ENCODE measurements at places on chromosomes 6 and 20.
A peak's percentile ranks its signal among the peaks of the same experiment; 100 is the strongest.

- DNase-seq = no peak
Observed at GRCh38 chr20:17590245-17590644, 20.4 kb downstream of the DSTN start.

- DNase-seq = no peak
Observed at GRCh38 chr20:36217226-36217625, 19.1 kb upstream of the AAR2 start.

DNA sequence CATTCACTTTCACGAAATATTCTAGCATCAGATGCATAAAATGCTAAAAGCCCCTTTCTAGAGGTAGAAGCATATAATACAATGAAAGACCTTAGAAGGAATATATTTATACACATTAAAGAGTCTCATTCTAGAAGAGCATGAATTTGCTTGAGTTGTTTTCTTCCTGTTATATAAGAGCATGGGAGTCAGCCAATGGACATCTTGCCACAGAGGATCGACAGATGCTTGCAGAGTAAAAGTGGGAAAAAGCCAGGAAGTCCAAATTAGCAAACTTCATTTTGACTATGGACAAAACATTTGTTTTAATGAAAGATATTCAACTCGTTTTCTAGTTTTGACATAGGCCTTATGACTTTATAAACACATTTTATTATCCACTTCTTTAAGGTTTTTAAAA, 44.2 kb upstream of the RIPPLY2 start:
- no peak for DNase-seq

GRCh38 chr20:755941-756340, 12.4 kb downstream of the SLC52A3 start:
- no peak for DNase-seq

GRCh38 chr20:10777710-10778109, 103.9 kb upstream of the JAG1 start:
- no peak for DNase-seq

DNA sequence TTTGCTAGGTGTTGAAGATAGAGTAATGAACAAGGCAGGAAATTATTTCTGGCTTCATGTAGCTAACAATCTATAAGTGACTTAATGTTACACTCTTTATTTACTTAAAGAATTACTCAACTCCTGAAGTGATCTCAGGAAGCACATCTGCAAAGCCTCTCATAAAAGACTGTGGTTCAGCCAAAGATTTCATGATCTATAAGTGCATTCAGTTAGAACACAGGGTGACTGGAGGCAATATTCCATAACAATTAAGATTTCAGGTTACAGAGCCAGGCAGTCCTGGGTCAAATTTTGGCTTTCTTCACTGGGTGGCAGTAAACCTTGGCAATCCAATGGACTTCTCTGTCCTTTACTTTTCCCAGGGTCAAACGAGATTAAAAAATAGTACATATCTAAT, 204.0 kb downstream of the TPBG start:
- DNase-seq = no peak

DNA sequence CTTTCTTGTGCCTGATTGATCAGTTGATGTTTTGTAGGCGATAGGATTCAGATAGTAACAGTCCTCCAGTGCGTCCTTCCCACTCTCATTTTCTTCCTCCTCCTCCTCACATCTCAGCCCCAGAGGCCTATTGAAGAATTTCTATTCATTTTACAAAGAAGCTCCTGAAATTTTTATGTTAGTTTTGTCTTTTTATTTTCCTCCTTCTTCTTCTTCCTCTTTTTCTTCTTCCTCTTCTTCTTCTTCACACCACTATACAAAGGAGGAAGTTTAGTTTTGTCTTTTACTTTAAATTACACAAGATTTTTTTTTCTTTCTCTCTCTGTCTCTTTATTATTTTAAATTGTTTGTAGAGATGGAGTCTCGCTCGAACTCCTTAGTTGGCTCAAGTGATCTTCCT, 19.1 kb downstream of the BTN2A1 start:
- no peak for DNase-seq

DNA sequence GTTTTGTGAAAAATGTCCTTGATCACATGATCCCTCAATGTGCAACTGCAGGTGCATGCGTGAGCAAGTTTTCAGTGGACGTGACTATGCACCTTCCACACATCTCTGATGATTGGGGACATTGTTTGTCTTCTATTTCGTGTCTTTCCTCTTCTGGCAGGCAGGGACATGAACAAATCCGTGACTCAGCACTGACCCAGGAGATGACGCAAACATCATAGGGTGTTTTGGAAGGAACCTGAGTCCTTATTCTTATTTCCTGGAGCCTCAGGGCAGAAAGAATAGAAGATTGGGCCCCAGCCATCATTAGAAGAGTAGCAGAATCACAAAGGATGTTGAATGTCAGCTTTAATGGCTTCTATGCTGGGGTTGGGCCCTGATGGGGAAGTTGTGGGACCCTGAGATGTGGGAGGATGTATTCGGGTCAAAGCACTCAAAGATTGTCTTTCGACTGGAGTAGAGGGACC, 11.9 kb upstream of the SIRPD start:
- no peak for DNase-seq

DNA sequence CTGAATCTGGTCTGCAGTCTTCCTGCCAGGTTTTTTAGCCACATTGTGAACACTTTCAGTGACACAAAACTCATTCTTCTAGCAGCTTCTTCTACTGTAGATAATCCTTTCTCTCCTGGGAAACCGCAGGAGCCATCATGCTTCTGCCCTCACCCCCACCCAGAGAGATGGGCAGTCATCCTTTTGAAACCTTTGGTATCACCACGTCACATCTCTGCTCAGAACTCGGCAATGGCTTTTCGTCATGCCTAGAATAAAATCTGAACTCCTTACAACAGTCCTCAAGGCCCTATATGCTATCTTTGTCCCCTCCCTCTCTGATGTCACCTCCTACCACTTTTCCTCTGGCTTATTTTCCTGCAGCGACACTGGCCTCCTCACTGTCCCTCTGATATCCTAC, 46.4 kb upstream of the ZNFX1 start:
- no peak for DNase-seq

DNA sequence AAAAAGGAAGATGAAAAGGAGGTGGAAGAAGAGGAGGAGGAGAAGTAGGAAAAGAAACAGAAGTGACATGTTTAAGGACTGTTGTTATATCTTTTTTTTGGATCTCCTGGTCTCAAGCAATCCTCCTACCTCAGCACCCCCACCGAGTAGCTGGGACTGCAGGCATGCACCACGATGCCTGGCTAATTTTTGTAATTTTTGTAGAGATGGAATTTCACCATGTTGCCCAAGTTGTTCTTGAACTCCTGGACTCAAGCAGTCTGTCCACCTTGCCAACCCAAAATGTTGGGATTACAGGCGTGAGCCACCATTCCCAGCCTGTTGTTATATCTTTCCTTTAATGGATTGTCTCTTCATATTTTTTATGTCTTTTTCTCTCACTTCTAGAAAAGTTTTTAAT, 19.5 kb upstream of the BCLAF1 start:
- no peak for DNase-seq

DNA sequence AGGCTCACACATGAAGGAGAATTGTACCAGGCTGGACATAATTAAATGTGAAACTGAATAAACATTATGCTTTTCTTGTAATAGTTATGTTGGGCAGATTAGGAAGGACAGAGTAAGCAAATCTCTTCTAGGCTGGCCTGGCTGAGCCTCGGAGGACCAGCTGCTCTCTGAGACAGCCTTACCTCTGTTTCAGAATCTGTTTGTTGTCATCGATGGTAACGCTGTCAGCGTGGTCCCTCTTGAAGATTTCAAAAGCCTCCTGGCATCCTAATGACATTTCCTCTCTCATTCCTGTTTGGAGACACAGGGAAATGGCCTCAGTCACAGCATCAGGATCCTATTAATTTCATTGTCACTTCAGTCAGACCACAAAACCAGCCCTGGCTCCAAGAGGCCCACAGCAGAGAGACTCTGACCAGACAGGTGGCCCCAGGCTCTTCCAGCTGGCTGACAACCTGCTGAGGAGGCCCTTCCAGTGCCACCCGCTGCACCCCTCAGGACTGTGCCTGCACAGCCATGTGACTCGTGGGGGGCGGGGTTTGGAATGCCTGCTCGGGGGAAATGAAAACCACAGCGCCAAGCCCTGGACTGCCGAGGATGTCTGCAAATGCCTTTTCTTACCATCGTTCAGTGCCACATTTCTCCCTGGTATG, 108.5 kb upstream of the KCNK16 start:
- peak; percentile 75 for DNase-seq

GRCh38 chr6:26415791-26416190, 13.7 kb downstream of the BTN3A1 start:
- no peak for DNase-seq

GRCh38 chr6:2877960-2878359, 25.1 kb downstream of the SERPINB9 start:
- no peak for DNase-seq

- DNase-seq = no peak
Observed at GRCh38 chr20:37627060-37627766, 66.6 kb upstream of the CTNNBL1 start.

GRCh38 chr6:137117581-137117980, 55.9 kb downstream of the IL22RA2 start:
- no peak for DNase-seq

GRCh38 chr6:36000451-36000850, 24.0 kb downstream of the SLC26A8 start:
- DNase-seq = no peak

DNA sequence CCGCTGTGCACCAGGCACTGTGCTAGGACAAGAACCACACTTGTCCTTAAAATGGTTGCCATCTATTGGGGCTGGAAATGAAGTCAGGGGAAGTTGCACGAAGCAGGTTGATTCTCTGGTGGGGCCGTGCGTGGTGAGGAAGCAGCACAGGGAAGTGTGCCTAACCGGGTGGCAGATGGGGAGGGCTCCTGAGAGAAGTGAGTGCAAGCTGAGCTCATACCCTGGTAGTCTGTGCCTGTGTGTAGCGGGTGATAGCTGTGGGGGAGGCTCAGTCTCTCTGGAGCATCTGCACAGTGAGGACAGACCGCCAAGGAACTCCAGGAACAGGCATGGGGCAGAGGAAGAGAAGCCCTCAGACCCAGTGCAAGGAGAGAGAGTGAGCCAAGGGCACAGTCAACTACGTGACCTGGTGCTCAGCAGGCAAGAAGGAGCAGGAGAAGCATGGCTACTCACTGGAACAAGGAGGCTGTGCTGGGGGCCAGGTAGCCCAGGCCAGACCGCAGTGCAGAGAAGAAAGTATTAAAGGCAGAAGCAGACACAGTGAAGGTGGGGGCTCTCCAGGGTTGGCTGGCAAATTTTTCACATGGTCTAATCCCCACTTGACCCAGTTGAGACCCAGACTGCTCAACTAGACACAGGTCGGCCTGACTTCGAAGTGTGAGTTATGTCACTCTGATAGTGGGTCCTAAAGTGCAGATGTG, 155.0 kb downstream of the CDH26 start:
- DNase-seq = no peak

DNA sequence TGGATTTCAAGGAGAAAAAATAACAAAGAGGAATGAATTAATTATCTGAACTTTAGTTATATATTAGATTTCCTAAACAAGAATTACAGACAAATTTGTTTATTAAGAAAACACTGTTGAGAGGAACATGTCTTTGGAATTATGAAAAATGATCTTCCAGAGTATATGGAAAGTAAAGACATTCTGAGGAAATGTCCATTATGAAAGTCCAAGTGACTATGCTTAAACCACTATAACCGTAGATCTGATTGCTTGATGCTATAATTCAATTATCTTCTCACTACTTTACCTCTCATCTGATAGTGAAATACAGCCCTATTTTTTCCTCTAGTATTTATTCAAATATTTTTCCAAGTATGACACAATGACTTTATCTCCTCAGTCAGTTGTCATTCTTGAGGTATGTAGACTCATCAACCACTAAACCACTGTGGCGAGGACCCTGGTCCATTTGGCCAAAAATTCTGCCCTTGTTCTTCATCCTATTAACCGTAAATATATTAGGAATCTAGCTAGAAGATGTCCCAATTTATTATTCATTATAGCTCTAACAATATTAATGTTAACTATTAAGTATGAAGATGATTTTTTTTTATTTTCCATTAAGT, 37.3 kb upstream of the AHI1 start:
- no peak for DNase-seq

DNA sequence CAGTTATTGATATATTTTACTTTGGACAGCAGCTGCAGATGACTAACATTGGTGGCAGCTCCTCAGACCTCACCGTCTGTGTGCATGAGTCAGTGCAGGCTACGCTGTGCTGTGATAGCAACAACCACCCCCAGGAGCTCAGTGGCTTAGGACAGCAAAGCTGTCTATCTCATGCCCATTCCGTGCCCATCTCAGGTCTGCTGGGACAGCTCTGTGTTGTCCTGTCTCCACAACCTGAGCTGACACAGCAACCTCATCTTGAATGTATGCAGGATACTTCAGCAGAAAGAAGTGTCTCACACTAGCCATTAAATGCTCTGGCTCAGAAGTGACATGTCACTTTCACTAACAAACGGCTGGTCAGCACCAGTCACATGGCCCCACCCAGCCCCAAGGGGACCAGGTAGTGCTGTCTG, 47.7 kb downstream of the BANF2 start:
- no peak for DNase-seq

DNA sequence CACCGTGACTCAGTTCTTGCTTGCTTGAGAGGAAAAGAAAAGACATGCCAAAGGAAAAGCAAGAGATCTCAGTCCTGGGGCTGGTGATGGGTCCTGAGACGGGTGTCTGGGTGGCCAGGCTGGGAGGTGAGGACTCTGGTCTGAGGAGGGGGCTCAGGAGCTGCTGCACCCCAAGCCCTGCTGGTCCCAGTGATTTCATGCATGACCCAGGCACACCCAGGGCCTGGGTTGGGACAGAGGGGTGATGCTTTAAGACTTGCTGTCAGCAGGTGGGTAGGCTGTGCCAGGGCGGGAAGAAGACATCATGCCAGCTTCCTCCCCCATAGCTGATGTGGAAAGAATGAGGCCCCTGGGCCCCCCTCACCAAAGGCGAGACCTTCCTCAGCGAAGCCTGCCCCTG, 65.1 kb upstream of the PMEPA1 start:
- peak; percentile 47 for DNase-seq

- DNase-seq = no peak
Observed at GRCh38 chr20:37681384-37682112, 12.3 kb upstream of the CTNNBL1 start.

DNA sequence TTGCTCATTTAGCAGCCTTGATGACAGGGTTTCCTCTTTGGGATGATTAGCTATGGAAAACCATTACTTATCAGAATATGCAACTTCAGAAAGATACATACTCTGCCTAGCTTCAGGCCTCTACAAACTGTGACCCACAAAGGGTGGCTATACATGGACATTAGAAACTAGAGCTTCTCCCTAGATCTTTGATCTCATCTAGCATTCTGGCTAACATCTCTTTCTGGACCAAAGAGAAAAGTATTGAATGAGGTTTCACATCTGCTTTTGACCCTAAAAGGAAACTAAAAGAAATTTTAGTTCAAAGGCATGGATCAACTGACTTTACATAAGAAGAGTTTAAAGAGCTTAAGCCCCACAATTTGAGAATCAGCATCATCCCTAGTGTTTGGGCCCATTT, 12.4 kb upstream of the HMGN3 start:
- DNase-seq = no peak

All from sciatic nerve (tissue), 2 donors.